ENCODE measurements at places on chromosomes 1 and 21.

- peak; percentile 45 for DNase-seq
Observed at GRCh38 chr1:21293537-21294265, 3.4 kb upstream of the ECE1 start.

- no peak for DNase-seq
Observed at GRCh38 chr1:23558872-23559135, 497 bp downstream of the ID3 start.

- no peak for DNase-seq
Observed at GRCh38 chr1:56106531-56107274, 472.7 kb downstream of the PLPP3 start.

GRCh38 chr1:164726235-164726634, 167.3 kb downstream of the PBX1 start:
- DNase-seq: no peak

- no peak for DNase-seq
Observed at GRCh38 chr1:19534281-19534680, 48.9 kb upstream of the CAPZB start.

GRCh38 chr1:17170571-17170970, 34.4 kb upstream of the PADI1 start:
- no peak for DNase-seq

- DNase-seq: no peak
Observed at GRCh38 chr1:55870106-55870505, 654.9 kb upstream of the USP24 start.

DNA sequence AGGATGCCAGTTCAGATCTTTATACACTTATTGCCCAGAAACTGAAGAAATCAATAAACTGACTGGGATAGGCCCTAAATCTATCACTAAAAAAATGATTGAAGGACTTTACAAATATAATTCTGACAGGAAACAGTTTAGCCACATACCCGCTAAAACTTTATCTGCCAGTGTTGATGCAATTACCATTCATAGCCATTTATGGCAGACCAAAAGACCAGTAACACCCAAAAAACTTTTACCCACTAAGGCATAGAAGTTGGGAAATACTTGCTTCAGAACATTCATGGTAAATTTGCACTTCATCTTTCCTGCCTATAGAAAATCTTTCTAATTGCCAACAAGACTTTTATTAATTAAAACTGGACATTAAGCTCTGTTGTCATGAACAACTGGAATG, 15.0 kb upstream of the GPR25 start:
- DNase-seq: no peak

DNA sequence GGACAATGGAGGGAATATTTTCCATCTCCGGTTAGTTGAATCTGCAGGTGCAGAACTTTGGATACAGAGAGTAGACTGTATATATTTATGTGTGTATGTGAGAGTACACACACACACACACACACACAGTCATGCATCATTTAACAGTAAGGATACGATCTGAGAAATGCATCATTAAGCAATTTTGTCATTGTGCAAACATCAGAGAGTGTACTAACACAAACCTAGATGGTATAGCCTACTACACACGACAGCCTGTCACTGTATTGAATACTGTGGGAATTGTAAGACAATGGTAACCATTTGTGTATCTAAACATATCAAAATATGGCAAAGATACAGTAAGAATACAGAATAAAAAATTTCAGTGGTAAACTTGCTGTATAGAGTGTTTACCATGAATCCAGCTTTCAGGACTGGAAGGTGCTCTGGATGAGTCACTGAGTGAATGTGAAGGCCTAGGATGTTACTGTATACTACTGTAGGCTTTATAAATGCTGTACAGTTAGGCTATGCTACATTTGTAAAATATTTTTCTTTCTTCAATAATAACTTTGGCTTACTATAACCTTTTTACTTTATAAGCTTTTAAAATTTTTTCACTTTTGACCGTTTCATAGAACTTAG, 138.5 kb downstream of the ZZZ3 start:
- DNase-seq: no peak

DNA sequence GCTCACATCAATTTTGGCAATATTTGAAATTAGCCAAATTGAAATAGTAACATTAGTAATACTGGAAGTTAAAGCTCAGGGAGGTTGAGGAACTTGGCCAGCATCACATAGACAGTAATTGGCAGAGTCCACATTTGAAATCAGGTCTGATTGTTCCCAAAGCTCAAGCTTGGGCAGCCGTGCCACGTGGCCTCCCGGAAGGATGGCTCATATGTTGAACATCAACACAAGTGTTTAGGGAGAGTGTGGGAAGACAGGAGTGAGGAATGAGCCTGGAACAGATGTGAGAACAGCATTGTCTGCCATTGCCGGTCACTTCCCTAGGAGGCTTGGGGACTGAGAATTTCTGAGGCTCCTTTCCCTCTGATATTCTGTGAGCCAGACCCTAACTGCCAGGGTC, 40.2 kb upstream of the RBM15 start:
- no peak for DNase-seq

DNA sequence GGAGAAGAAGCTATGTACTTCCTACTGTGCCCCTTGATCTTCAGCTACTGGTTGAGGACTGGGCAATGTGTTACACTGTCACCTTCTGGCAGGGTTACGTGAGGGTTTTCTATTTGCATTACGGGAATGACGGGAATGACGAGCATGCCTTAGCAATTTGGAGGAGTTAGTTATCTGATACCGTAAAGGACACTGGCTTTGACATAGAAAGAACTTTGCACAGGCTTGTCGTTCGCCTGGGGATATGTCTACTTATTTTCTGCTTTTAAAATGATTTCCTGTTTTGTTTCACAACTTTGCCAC, 19.8 kb upstream of the ACBD6 start:
- DNase-seq: no peak

DNA sequence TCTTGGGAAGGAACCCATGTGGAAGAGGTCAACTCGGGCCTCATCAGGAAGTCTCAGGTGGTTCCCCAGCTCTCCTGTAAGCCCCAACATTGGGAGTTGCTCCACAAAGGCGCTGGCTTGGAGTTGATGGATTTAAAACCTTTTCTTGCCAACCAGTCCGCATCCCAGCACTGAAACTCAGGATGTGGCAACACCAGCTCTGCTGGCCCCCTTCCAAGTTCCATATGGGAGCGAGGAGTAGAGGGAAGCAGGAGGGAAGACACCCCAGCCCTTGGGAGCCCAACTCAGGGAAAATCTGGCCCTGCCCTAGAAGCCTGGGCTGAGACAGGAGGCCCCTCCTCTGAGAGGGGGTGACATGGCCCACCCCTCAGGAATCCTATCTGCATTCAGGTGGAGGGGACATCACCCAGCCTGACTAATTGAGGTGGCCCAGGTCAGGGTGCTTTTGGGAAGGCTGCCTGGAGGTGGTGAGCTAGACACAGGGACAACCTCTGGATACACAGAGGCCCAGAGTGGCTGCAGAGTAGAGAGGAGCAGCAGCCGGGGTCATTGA, 33.1 kb upstream of the DMBX1 start:
- no peak for DNase-seq

GRCh38 chr1:107653765-107654164, 311.2 kb downstream of the VAV3 start:
- DNase-seq: no peak

- DNase-seq: no peak
Observed at GRCh38 chr1:35644204-35644603, 2.9 kb upstream of the PSMB2 start.

DNA sequence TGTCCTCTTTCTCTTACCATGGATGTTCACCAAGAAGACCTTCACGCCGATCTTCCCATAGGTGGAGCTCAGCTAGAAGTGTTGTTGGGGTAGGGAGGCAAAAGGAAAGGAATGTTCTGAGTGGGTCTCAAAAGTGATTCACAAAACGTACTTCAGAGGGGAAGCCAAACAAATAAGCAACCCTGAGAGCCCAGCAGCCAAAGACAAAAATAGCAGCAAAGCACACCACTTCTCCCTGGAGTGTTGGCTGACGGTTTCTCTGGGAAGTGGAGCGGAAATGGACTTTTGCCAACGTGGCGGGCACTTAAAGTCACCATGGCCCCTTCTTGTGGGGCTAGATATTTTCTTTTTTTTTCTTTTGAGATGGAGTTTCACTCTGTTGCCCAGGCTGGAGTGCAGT, 23.1 kb downstream of the SLC26A9 start:
- DNase-seq: no peak

GRCh38 chr1:167808104-167808503, 86.3 kb downstream of the MPZL1 start:
- DNase-seq: no peak

GRCh38 chr1:156499842-156500542, 583 bp downstream of the MEF2D start:
- peak; percentile 35 for DNase-seq

GRCh38 chr1:159015440-159015909, 5.8 kb downstream of the IFI16 start:
- DNase-seq: peak; percentile 47

DNA sequence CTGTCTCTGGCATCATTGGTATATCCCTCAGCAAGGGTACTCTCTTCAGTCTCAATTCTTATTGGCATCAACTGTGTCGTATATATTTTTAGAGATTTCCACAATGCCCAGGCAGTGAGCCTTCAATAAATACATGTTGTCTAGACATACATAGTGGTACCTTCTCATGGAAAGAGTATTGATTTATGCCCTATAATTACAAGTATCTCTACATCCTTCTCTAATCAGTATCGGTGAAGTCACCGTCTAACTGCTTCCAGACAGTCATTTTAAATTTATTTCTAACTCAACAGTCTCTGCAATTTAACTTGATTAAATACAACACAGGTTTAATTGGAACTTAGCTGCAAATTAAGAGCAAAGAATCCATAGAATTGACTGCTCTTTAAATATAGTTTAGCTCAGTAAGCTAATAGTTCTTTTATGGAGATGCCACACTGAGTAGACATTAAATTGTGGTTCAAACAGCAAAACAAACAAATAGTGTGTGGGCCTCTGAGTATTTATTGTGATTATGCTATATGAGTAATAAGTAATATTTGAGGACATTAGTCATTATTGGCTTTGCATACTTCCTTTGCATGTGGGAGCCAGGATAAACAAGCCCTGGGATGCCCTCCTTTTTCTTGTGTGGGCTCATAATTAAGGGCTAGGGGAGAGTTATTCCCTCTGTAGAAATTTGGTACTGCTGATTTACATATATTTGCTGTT, 126.9 kb upstream of the DUSP10 start:
- no peak for DNase-seq

- no peak for DNase-seq
Observed at GRCh38 chr1:31920956-31921355, 17.2 kb downstream of the PTP4A2 start.

DNA sequence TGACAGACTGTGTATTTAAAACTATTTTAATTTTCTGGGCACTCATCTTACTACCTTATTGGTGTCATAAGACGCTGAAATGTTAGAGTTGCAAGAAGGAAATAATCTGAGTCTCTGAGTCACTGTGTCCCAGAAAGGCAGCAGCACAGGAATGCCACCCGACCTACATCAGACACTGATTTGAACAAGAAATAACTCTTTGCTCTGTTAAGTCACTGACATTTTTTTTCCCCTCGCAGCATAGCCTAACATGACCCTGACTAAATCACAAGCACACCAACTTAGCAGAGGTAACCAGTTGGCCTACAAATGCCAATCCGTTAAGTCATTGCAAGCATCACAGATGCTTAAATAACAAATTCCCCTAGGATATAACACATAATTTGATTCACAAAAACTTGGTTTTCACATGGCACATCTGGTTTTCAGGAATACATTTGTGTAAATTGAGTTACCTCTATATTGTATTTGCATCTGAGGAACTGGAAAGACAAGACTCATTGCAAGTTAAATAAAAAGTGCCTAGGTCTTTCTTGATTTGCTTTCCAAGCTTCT, 349.1 kb downstream of the SEC16B start:
- no peak for DNase-seq

DNA sequence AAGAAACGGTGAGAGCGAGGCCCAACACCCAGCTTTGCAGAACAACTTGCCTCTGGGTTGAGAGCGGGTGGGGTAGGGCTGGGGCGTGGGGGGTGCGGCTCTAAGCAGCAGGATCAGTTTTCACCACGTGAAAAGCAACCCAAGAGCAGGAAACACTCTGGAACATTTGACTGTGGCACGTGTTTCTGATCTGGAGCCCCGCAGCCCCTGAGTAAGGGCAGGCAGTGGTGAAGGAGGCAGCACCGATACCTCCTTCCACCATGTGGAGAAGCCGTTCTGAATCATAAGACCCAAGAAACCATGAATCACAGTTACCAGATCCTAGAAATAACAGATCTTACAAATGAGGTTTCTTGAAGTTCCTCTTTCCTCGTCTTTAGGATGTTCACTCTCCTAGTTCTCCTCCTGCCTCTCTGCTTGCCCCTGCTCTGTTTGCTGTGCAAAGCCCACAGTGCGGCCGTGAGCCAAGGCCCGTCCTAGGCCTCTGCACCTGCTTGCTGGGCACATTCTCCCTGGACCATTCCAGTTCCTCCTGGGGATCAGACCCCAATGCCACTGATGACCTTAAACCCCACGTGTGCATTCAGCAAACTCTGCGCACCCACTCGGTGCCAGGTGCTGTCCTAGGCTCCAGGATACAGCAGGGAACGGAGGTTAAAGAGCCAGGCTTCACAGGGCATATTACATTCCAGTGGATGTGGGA, 31.9 kb downstream of the SLC1A7 start:
- no peak for DNase-seq

DNA sequence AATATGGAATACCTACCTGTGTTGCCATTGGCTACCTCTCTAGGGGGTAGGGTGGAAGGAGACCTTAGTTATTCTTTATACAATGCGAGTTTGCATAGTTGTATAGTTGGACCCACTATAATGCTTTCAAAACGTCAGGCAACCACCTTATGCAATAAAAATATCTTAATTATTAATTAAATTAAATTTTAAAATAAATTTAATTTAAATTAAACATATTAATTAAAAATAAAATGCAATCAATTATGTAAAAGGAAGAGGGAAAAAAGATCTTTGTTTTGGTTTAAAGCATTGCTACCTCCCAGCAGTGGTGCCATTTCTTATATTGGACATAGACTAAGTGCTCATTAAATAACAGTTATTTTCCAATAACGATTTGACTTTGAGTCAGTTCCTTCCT, 22.3 kb downstream of the GPA33 start:
- no peak for DNase-seq

GRCh38 chr1:86915737-86916235, 1.4 kb downstream of the HS2ST1 start:
- no peak for DNase-seq

GRCh38 chr1:171742577-171742922, 685 bp upstream of the VAMP4 start:
- no peak for DNase-seq

DNA sequence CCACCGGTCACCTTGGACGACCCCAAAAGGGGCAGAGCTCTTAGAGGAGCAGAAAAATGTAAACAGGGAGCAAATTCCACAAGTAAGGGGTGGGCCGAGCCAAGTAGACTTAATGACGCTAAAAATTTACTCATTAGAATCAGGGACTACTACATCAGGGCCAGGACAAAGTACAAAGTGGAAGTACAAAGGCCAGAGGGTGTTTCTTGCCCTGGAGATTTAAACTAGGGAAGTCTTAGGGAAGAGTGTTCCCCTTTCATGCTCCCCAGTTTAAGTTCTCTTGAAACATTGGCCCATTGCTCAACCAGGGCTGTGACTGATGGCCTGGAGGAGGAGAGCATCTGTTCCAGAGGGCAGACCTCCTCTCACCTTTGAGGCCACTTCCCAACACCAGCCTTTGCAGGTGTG, 48.6 kb downstream of the BACH1 start:
- DNase-seq: no peak

GRCh38 chr1:204507317-204508105, 8.7 kb upstream of the MDM4 start:
- no peak for DNase-seq

Data from effector memory CD4-positive, alpha-beta T cell (primary cell).